Activated gamma-delta T cell treated with Interleukin-2 at 50 U/mL for 16 hours (primary cell): ENCODE measurements at places on chromosomes 1 and 21.

DNA sequence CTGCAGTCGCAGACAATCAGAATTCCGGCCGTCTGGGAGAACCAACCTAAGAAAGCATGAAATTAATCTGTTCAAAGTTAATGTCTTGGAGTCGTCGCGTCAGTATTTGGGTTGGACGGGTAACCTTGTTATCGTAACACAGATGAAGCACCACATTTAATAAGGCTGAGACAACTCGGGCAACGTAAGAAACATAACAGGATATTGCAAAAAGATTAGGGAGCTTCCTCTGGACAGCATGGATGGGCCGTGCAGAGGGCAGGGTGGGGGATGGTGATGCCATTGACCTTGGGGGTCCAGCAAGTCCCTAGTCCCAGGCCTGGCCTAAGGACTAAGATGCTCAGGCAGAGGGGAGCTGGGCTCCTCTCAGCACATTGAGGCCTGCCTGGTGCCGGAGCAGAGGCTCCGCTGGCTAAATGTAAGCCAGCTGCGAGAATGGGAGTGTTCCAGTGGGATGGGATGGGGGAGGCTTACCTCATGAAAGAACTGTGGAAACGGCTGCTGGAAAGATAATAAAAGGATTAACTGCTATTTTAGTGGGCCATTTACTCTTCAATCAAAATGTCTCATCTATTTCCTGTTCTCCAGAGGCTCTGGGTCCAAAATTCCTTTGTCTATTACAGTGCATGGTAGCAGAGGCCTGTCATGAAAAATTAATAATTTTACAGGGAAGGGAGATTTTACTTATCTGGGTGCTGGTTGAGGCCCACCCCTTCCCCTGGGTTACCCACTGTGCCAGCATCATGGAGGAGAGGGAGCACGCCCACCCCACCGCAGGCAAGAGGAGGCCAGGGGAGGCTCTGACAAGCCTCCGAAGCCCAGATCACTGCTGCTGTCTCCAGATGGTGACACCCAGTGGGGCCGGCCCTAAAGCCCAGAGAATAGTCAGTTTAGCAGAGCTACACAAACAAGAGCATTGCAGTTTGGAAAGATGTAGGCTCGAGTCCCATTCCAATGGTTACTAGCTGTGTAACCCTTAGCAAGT lies 131.6 kb downstream of the DMRTB1 start:
- DNase-seq = no peak

- no peak for DNase-seq
Measured at GRCh38 chr21:45100866-45101265, 26.5 kb downstream of the ADARB1 start.

DNA sequence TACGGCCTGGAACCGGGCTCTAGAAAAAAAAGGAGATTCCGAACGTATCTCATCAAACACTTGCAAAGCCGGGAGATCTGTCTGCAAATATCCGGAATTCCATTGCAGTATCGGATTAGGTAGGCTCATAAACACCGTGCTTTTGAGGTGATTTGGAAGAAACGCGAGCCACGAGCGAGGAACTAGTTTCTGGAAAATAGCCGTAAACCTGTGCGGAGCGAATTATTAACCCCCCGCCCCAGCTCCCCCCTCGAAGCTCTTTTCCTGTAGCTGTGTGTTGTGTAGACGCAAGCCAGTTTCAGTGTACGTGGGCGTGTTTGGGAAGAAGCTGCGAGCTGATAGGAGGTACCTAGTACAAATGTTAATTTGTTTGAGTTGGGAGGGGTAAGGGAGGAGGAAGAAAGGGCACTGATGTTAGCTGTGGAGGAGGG lies 1.1 kb downstream of the RALGPS2 start:
- peak; percentile 45 for DNase-seq

DNA sequence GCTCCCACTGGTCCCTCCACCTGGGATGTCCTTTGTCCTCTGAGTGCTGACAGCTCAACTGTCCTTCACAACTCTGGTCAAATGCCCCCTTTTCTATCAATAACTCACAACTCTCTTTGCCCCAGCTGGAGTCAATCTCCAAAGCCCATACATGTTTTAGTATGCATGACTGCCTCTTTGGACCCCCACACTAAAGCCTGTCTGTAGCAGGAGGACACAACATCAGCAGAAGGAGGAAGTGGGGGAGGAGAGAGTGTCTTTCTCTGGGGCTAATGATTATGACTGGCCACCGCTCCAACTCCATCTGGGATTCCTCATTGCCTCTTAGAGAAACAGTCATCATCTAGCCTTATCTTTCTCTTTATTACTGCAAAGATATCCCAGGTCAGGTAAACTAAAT lies 186.6 kb upstream of the FGGY start:
- no peak for DNase-seq

GRCh38 chr21:26490771-26491170 lies 82.3 kb downstream of the CYYR1 start:
- no peak for DNase-seq

DNA sequence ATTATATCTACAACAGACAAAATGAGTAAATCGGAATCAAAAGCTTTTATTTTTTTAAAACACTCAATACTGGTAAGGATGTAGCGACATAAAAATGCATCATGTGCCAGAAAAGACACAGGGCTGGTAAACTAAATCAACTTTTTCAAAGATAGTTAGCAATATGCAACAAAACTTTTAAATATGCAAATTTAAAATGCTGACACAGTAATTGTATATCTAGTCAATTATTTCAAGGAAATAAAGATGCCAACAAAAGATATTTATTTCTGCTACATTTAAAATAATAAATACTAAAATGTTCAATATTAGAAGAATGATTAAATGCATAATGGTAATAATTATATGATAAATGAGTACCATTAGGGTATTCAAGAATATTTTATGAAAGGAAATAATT lies 295.1 kb downstream of the SMYD3 start:
- DNase-seq = no peak

DNA sequence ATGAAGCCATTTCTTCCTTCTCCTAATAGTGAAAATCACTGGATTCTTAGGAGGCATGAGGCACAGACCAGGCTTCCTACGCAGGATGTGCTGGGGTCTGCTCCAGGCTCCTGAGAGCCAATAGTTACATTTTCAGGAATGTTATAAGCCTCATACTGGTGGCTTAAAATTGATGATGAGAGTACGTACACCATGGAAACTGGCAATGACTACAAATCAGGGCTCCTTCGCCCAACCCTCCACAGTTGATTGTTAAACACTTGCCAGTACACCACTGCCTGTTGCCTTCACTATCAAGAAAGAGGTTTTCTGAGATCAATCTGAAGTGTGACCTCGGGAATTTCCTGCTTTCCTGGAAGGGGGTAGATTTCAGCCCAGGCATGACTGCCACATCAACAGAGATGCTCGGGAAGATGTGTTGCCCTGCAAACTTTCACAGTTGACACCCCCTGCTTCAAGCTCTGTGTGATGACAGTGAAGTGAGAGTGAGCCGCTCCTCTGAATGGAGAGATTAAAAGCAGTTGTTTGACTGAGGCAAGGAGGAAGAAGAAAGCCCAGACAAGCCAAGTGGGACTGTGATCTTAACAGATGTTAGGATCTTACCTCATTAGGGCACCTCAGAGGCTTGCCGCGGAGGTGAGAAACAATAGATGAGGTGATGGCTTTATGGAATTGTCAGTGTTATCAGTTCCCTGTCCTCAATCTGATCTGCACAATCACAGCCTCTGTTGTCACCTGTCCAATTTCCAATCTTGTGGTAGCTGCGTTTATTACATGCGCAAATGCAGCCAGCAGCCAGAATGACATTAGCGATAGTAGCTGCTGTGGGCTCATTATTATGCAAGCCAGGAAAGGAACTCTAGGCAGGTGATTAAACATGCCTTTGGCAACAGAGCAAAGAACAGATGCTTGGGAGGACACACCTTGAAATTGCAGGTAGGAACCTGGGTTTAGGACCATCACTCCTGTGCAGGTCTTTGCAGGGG lies 277.3 kb downstream of the KAZN start:
- no peak for DNase-seq

DNA sequence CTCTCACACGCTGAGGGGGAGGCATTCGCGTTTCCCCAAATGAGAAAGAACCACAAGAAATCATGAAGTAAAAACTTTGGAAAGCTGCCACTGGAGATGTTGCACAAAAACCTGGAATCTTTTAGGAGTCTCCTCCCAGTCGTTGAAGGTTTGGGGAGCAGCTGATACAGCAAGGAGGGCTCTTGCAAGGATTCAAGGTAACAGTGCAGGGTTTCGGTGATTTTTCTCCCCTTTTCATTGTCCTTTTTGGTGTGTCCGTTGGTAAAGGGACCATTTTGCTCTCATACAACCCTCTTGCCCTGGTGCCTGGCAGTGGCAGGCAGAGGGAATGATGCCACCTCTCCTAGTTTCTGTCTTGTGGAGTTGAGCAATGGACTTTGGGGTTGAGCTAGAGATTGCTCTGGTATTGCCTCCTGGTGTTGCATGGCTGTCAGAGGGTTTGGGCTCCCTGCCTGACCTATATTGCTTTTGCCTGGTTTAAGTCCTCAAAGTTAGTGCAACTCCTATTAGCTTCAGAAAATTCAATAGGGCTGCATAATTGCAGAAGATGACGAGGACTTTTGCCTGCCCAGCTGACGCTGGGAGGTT lies 872 bp downstream of the BRINP2 start:
- no peak for DNase-seq

DNA sequence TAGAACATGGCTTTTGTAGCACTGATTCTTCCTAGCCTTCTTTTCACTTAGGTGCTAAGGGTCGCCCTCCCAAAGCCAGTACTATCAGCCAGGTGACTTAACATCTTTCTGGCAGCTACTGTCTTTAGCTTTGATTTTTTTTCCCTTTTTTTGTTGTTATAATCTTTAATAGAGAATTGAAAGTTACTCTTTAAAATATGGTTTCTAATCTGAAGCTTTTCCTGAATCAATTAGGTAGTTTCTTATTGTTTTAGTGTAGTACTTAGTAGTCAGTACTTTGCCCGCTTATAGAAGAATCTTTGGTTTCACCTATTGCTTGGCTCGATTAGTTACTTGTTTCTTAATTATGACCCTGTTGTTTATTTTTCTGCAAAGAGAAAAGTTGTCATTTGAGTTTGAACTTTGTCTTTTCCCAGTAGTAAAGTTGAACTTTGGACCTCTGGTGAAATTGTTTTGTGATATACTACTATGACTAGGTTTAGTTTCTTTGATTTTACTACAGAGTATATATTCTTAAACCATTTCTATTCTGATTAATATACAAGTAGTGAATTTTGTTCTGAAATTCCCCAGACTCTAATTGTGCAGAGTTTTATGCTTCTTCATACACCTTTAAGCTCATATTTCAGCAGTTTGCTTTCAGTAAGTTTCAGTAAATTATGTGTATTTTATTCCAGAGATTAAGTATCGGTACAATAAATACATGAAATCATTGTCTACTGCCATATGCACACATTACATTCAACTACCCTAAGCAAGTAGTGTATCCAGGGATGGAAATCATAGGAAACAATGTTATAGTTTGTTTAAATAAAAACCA lies 3.9 kb downstream of the MAGI3 start:
- no peak for DNase-seq

DNA sequence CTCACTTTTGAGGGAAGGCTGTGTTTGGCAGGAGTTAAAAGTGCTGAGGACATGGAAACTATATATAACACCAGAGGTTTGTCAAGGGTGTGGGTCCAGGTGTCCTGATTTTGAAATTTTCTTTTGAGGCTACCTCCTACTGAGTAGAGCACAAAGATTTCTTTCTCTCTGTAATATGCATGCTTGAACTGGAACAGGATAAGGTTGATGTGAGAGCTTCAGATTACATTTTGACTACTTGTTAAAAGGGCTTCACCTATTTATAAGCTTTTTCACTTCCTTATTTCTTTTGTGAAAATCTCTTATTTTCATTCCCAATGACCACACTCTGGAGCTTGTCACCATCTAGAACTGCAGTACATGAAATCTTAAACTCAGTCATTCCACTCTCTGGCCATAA lies 59.8 kb upstream of the PLA2G4A start:
- DNase-seq = no peak

- DNase-seq = no peak
Measured at GRCh38 chr1:170284512-170284911, 138.8 kb downstream of the NTMT2 start.

DNA sequence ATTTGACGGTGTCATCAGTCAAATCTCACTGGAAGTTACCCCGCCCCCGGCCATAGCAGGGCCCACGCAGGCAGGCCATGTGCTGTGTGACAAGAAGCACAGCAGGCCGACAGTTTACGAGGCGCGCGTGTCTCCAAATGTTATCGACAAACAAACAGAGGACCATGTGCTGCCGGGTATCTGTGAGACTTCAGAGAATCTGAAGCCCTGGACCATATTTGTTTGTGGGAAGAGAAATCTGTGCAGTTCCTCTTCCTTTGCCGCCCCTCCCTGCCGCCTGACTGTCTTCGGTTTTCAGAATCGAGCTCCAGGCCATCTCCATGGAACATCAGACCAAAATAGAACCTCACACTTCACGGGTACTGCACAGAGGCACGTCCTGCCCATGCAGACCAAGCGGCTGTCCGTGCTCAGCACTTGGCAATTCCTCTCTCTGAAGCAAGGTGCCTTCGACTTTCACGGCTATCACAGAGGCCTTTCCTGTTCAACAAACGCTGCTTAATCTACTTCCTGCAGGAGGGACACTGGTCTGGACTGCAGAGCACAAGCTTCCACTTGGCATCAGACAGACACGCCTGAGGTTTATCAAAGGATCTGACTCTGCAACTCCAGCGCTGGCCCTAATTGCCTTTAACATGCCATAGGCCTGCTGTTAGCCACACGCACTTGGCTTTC lies 135.7 kb upstream of the KRTAP19-8 start:
- DNase-seq = no peak

- DNase-seq = no peak
Measured at GRCh38 chr21:38476385-38476784, 21.9 kb downstream of the ERG start.

DNA sequence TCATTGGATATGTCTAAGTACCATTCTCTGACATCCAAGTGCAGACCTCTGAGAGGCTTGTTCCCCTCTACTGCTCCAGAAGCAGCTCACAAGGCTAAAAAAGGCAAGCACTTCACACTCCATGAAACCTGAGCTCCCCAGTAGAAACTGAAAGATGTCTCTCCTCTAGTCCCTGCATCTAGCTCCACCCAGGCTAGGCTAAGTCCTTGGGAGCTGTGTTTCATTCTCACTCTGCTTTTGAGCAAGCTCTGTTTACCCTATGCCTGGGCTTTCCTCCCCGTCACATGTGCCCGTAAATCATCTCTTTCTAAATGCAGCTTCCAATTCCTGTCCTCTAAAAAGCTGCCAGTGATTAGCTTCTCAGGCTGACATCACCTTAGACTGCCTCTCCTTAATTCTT lies 39.0 kb downstream of the LRRC71 start:
- no peak for DNase-seq
